Activated CD8-positive, alpha-beta T cell treated with anti-CD3 and anti-CD28 coated beads, Interleukin-2, amount 10 ng/mL, durations not matched to agents 7 days and 5 days (primary cell): ENCODE measurements at places on chromosomes 12 and 14. TPM values are rescaled to one million over a fixed set of nuclear protein-coding genes. Genes with fewer than 3 reads are reported as not detected.

GRCh38 chr12:115632308-115632707 is 645.2 kb downstream of the MED13L start:
- H3K4me3 ChIP-seq, result no peak overlapping the region
- H3K4me1 ChIP-seq, result no peaks in the 10 kb centered on the region
- no peaks in the 10 kb centered on the region for H3K27me3 ChIP-seq
- H3K27ac ChIP-seq, result no peak overlapping the region
- no peak for DNase-seq

DNA sequence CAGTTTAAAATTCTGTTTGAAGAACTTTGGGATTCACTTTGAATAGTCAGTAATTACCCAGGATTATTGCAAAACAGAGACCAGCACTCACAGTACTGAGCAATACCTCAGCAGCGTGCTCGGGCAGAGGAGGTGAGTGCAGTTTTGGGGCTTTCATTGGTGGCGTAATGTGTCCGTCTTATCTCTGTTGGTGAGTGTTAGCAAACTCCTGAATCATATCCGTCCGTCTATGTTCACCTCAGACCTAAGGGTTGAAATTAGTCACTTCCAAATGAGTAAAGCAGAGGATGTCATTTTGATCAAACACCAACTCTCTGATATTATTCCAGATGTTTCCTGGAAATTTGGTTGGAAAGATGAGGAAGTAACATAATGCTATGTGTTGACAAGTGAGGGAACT is 82.8 kb downstream of the BORCS5 start:
- no peak overlapping the region for H3K27ac ChIP-seq
- no peaks in the 10 kb centered on the region for H3K27me3 ChIP-seq
- H3K4me3 ChIP-seq, result no peak overlapping the region
- peak; percentile 33 for DNase-seq
- peaks cover 50% of the 10 kb centered on the region for H3K4me1 ChIP-seq

DNA sequence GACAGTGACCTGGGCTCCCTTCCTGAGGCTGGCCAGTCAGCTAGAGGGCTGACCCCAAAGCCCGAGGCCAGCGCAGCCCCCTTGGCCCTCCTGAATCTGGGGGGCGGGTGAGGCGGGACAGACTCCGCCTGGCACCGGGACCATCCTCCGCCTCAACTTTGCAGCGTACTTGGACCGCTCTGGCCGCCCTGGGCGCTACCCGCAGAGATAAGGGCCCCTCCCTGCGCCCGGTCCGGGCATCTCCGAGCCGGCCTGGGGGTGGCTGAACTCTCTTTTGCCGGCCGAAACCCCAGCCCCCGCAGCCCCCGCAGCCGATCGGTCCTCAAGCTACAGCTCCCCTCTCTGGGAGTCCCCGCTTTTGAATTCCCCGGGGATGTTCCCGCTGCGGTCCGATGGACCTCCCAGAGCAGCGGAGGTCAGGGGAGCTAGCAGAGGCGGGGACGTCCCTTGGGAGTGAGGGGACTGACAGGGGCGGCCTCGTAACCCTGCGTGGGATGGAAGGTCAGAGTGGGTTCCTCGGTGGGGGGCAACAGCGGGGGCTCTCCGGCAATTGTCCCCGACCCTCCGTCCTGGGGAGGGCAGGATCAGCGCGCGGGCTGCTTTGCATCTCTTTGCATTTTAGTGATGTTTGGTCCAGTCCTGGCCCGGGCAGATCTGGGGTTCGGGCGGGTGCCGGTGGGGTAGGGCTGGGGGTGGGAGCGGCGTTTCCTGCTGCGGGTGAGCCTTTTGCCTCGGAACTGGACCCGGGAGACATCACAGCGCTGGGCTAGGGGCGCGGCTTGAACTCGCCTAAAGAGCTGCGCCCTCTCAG is at the start of gene CRIP1:
CRIP1 (plus strand) TSS at position 724 of the 811 bp plus-strand sequence. CDS start 374 bp downstream, outside the sequence.
- peaks cover 13% of the 10 kb centered on the region for H3K36me3 ChIP-seq
- H3K4me1 ChIP-seq, result peaks cover 44% of the 10 kb centered on the region
- H3K4me3 ChIP-seq, result peak within 1 kb of the TSS; percentile 86
- peak within 1 kb of the TSS; percentile 88 for H3K27ac ChIP-seq
- no peak for DNase-seq
- H3K27me3 ChIP-seq, result no peaks in the 10 kb centered on the region

- peaks cover 6% of the 10 kb centered on the region for H3K27me3 ChIP-seq
- no peak overlapping the region for H3K27ac ChIP-seq
- DNase-seq, result no peak
- H3K36me3 ChIP-seq, result no peaks in the 10 kb centered on the region
- no peak overlapping the region for H3K4me3 ChIP-seq
Measured at GRCh38 chr12:67457136-67457535, 188.0 kb downstream of the CAND1 start.

DNA sequence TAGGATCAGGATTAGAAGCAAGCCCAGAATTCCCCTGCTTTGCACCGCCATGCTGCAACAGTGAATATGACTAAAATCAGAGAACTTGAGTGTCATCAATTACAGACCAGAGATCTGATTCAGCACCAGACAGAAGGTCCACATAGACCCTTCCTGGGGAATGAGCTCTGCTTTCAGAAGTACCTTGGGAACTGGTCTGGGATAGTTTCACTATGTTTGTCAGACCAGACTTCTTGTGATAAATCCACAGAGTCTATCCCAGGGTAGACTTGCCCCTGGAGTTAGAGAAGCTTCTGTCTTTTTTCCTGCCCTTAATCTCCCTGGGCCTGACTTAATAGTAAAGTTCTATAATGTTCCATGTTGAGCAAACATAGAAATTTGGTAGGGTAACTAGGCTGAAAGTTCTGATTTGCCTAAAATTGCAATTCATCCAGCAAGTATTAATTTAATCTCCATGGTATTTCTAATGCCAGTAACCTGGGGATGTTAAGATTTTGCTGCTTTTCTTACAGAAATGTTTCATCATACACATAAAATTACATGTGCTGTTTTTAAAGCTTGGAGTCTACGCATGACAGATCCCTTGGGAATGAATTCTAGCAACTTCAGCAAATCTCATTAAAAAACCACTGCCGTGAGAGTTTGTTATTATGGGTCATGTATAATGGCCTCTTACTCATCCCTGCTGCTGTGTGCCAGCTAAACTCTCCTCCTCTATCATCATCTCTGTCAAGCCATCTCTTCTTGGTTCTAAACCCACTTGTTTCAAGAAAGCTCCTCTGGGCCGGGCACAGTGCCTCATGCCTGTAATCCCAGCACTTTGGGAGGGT is 61.3 kb upstream of the METAP2 start:
- peaks cover 2% of the 10 kb centered on the region for H3K27me3 ChIP-seq
- H3K4me1 ChIP-seq, result no peaks in the 10 kb centered on the region
- no peak overlapping the region for H3K4me3 ChIP-seq
- no peaks in the 10 kb centered on the region for H3K36me3 ChIP-seq
- H3K27ac ChIP-seq, result no peak overlapping the region
- DNase-seq, result no peak

GRCh38 chr12:12613344-12613743 is 1.7 kb downstream of the CREBL2 start:
- H3K36me3 ChIP-seq, result peaks cover 20% of the 10 kb centered on the region
- no peak for DNase-seq
- H3K27ac ChIP-seq, result peak overlapping the region; percentile 73
- peak overlapping the region; percentile 85 for H3K4me3 ChIP-seq

The BEST3 gene
- total RNA-seq, result not detected

The TUNAR gene
- not detected for total RNA-seq
